ENCODE measurements at places on chromosomes 2 and 18.

DNA sequence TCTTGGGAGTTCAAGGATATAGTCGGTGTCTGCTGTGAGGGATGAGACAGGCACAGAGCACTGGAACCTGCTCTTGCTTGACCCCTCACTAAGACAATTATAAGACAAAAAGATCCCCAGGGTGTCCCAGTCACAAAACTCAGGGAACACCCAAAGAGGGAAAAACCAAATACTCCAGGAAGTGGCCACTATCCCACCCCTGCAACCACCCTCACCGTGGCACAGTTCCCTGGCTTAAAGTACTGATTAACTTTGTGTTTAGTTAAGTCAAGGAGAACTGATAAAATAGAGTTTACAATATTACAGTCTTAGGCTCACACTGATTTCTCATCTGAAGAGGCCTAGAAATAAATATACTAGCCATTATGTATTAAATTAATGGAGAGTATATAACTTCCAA lies 13.5 kb downstream of the IL36B start:
- no peak for DNase-seq

GRCh38 chr18:47970664-47971531 lies 40.4 kb upstream of the SMAD2 start:
- no peak for DNase-seq

DNA sequence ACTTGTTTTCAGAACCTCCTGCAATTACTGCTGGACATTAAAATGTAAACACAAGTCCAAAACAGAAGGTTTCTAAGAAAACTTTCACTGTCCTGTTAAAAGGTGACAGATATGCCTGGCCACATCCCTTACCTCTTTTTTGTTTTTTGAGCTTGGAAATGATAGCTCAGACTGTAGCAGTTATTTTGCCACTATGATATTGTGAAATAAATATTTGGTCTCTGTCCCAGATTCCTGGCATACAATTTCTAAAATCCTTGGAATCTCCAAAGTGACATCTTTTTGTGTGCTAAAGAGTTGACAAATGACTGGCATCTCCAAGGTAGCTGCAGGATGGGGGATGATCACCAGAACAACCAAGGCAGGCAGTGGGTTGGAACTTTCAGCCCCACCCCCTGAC lies 16.8 kb downstream of the TPGS2 start:
- DNase-seq: no peak

DNA sequence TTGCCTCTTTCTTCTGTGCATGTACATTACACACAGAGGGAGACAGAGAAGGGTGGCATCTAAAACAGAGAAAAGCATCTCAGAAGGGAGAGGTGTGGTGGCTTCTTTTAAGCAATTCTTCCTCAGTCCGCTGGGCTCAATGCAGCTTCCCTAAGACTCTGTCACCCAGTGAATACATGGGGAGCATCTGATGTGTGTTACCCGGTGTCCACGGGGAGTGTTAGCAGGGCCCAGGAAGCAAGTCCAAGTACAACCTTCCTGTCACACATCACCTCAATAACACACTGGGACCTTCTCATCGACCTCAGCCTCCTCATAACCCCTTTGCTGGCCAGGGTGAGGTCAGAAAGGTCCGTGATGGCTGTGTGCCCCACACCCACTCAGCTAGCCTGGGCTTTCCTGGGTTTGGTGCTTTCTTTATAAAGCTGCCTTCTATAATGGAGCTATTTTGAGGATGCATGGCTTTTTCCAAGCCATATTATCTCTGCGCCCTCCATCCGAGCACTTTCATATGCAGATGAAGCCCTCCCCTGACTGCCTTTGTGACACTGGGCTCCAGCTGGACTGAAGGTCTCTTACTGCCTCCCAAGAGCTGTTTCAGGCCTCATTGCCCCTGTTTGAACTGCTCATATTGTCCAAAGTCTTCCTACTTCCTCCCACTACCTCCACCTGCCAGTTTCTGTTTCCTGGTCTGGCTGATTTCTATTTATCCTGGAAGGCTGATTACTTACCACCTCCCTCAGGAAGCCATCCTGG lies 21.4 kb downstream of the TNFRSF11A start:
- DNase-seq: no peak

DNA sequence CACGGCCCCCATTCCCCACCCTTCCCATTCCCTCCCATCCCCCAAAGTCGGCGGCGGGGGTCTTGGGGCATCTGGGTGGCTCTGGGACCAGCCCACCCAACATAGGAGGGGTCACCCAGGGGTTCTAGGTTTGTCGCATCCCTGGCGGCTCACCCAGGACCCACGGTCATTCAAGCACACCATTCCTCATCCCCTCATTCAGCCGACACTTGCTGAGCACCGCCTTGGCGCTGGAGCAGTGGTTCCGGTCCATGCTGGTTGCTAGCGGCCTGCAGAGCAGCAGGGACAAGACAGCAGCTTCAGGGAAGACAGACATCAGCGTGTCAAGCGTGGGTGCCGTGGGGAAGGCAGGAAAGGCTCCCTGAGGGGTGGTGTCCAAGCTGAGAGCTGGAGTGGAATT lies 50.5 kb upstream of the OTOS start:
- DNase-seq: no peak

DNA sequence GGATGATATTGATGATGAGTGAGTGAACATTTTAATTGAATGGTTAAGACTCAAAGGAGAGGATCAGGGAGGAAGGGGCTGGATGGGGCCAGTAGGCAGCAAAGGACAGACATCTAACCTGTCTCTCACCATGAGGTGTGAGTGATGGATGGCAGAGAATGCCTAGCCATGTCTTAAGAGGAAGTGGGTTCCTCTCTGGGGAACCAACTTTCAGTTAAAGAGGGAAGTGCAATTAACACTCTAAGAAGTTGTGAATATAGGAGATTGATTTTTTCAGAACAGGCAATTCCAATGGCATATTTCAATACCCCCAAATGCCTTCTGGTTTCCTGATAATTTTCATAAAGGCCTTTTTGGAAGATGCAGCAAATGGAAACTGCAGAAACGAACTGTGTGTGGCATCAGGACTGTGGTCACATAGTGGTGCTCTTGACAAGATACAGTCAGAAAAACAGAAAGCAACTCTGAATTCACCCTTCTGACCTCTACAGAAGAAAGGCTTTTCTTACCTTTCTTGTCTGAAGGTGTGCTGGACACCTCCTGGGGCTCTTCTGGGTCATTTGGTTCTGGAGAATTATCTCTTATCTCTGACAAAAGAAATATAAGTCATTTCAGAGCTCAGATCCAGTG lies 10.2 kb downstream of the SP110 start:
- no peak for DNase-seq

GRCh38 chr2:32798829-32799228 lies 147.9 kb upstream of the LTBP1 start:
- DNase-seq: no peak

- no peak for DNase-seq
These were observed 10.2 kb downstream of the NAGK start for GRCh38 chr2:71078624-71079023.

- DNase-seq: no peak
These were observed 33.6 kb upstream of the CELF4 start for GRCh38 chr18:37598966-37599896.

DNA sequence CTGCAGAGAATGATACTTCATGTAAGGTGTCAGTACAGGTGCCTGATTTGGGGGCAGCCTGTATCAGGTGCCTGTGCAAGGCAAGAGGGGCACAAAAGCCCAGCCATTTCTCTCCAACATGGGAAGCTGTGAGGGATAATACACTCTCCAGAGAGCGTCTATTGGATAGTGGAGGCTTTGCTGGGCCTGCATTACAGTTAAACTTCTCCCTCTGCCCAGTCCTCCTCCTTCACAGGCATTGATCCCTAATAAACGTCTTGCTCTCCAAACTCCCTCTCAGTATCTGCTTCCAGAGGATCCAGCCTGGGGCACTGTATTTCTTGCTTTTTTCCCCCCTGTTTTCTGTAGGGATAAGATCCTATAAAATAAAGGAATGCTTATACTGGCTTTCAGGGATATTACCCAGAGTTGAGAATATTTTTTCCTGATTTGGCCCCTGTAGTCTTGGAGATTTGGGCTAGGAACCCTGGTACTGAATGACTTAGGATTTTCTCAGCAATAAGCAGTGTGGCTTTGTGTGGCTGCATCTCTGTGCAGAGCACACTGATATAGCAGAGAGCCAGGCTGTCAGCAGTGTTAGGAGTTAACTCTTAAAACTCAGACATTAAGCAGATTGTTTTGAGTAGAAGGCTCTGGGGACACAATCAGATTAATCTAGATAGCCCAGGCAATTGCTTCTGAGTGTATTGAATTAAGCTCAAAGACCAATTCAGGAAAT lies 330.6 kb downstream of the CYRIA start:
- no peak for DNase-seq

DNA sequence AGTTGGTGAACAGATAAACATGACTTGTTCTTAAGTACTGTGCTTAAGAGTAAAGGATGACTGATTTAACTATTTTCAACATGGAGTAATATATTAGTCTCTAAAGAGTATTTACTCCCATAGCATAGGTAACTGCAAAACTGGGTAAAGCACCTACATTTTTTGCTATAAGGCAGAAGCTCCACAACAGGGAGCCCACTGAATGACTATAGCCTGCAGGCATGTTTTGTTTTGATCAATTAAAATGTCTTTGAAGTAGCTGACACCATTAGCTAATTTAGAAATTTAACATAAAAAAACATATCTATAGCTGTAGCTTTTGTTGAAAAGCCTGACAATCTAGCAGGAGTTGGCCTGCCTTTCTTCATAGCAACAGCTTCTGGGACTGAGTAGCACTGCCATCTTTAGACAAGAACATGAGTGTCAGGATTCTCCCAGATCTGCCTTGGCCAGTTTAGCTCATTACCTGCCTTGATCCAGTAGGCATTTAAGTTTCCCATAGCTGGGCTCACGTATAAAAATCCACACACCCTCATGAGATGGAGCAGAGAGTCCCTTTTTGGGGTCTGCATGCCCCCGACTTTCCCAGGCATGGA lies 1935.1 kb upstream of the PIK3C3 start:
- DNase-seq: no peak

DNA sequence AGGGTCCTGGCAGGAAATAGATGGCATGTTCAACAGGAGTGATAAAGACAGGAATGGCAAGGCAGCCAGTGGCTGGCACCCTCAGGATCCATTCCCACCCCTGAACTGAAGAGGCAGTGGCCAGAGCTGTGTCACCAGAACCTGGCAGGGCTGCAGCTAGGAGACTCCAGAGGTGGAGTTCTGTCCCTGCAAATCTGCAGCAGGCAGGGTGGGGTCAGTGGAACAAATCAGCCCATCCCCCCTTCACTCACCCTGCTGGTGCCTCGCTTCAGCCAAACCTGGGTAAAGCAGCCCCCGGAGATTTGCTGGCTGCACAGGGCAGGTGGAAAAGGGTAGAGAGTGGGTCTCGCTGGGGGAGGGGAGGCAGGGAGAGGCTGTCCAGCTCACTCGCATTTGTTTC lies 12.7 kb downstream of the INPP5D start:
- DNase-seq: no peak

GRCh38 chr2:213121690-213122089 lies 29.7 kb downstream of the IKZF2 start:
- DNase-seq: no peak

DNA sequence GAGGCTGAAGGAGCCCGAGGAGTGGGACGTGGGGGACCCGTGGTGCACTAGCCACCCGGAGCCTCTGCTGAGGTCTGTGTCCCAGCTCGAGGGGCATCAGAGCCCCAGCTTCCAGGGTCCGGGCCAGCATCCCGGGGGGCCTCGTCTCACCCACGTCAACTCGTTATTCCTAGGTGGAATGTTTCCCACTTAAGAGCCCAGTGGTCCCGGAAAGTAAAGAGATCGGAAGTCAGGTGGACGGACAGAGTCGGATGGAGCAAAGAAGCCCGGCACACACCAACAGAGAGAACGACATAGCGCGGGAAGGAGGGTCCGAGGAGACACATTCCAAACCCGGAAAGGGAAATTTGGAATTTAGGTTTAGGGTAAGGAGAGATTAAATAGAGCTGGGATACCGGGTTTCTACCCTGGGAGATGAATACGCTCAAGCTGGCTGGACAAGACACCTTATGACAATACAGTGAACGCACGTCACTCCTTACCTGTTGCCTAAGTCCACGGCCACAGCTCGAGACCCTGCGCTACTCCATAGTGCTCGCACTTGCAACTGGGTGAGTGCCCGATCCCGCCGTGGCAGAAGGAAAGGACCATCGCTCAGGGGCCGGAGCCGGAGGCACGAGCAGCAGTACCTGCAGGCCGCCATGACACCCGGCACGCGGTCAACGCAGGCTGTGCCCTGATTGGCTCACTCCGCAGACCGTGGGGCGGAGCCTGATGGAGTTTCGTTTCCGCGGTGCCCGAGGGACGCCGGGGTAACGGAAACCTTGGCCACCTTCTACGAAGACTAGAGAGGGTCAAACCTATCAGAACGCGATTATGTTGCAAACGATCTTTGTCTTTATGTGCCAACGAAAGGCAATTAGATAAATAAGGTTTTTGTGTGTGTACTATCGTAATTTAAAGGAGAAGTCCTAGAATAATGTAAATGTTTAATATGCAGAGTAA lies at the start of gene PNPT1:
Gene PNPT1, minus strand, starts transcription at position 664 of the 945 bp plus-strand sequence. Its CDS starts 21 bp downstream, at position 643.
- peak; percentile 96 for DNase-seq

DNA sequence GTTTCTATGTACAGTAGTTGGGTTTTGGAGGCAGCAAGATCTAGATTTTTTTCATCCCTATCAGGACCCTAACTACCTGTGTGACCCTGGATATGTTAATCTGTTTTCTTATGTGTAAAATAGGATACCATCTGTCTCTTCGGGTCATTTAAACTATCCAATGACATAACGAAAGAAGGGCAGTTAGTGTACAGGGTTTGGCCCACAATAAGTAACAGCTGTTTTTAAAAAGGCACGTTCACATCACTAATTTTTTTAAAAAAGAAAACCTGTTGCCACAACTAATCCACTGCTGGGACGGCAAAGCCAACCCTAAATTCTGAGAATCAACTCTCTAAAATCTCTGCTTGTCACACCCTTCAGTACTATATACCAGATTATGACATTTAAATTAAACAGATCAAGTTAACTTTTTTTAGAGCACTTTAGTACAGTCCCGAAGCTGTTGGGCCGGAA lies 869 bp downstream of the USP40 start:
- no peak for DNase-seq

- peak; percentile 54 for DNase-seq
These were observed 644 bp downstream of the PTGR3 start for GRCh38 chr18:75208155-75208835.

DNA sequence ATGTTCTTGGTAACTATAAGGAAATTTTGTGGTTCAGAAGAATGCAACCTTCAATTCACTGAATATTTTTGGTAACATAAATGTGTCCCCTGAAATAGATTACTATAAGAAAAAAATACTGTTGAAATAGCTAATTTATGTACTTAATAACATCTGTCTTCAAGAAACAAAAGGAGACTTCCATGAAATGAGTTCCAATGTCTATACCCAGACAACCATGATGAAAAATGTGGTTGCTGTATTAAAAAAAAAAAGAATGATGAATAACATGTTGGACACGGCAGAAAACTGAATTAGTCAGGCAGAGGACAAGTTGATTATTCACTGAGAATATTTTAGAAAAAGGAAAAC lies 98.5 kb downstream of the TACR1 start:
- no peak for DNase-seq
